ENCODE measurements at places on chromosomes 5 and 9. TPM values are rescaled to one million over a fixed set of nuclear protein-coding genes. Genes with fewer than 3 reads are reported as not detected.
A peak's percentile ranks its signal among the peaks of the same experiment; 100 is the strongest.

DNA sequence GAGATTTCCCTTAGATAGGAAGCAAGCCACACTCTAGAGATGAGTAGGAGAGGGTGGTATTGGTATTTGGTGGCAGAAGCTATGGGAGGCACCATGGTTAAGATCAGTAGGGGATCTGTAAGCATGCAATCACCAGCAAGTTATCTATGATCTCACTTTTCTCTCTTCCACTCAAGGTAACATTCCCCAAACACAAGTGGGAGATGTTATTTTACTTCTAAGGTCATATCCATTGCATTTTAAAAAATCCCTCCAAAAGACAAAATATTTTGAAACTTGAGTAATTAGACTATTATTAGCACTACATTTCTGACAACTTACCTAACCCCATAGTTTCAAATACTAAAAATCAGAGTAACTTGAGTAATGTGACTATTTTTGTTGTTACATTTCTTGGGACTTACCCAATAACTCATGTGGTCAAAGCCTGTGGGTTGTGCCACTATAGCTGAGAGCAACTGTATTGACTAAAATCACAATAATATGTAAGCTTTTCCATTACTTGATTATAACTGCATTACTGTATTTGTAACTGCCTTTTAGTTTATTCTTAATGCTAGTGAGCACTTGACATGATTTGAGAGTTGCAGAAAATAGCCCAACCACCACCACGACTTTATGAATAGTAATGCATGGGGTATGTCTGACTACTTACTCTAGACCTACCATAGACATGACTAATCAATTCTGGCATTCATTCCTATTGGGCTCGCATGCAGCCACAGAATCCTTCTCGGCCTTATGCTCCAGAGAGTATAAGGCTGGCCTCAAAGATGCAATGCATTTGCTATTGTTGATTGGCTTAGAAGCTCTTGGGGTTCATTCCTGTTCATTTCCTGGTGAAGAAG lies 264.7 kb downstream of the TRIM32 start:
- H3K27me3 ChIP-seq: no peaks in the 10 kb centered on the region
- H3K36me3 ChIP-seq: no peaks in the 10 kb centered on the region
- no peak overlapping the region for H3K27ac ChIP-seq
- H3K4me3 ChIP-seq: no peak overlapping the region
- no peaks in the 10 kb centered on the region for H3K4me1 ChIP-seq
- no peak for DNase-seq

DNA sequence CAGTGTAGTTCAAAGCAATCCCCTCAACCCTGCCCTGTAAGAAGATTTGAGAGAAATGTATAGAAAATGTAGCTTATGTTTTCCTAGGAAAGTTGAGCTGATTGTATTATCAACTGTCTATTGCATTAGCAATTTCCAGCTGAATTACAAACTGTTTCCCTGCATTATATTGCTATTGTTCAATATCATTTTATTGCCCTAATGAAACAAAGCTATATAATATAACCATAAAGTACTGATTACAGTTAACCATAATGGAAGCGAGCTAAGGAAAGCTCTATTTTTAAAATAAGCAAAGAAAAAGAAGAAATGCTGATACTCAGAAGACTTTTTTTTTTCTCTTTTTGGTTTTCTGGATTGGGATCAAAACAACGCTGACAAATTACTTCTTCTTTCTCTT lies 228.3 kb downstream of the EFNA5 start:
- H3K4me3 ChIP-seq: no peak overlapping the region
- peaks cover 1% of the 10 kb centered on the region for H3K27me3 ChIP-seq
- DNase-seq: no peak
- no peaks in the 10 kb centered on the region for H3K4me1 ChIP-seq
- no peaks in the 10 kb centered on the region for H3K36me3 ChIP-seq
- H3K27ac ChIP-seq: no peak overlapping the region

Gene F12
- not detected for total RNA-seq

DNA sequence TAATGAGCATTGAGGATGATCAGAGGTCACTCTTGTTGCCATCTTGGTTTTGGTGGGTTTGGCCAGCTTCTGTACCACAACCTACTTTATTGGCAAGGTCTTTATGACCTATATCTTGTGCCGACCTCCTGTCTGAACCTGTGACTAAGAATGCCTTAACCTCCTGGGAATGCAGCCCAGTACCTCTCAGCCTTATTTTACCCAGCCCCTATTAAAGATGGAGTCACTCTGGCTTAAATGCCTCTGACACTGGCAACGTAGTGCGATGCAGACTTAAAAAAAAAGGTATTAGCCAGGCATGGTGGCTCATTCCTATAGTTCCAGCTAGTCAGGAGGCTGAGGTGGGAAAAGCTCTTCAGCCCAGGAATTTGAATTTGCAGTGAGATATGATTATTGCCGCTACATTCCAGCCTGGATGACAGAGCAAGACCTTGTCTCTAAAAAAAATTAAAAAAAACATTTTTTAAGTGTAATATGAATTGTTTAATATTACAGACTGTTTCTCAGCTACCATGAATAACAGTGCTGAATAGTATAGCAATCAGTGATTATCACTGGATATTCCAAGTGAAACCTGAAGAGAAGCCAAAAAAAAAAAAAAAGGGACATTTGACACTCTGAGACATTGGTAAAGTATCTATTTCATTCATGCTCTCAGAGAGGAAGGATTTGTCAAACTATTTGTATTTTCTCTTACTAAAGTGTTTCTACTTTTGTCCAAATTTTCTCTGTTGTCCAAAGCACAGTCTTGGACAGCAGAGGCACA lies 18.3 kb upstream of the STOM start:
- H3K27ac ChIP-seq: no peak overlapping the region
- no peak for DNase-seq
- H3K4me3 ChIP-seq: no peak overlapping the region
- no peaks in the 10 kb centered on the region for H3K36me3 ChIP-seq
- no peaks in the 10 kb centered on the region for H3K27me3 ChIP-seq

- H3K4me1 ChIP-seq: peaks cover 13% of the 10 kb centered on the region
- H3K4me3 ChIP-seq: no peak overlapping the region
- no peaks in the 10 kb centered on the region for H3K27me3 ChIP-seq
- DNase-seq: no peak
- no peaks in the 10 kb centered on the region for H3K36me3 ChIP-seq
Measured at GRCh38 chr9:20697021-20697719, 13.1 kb downstream of the FOCAD start.

- H3K4me3 ChIP-seq: no peak overlapping the region
- H3K4me1 ChIP-seq: no peaks in the 10 kb centered on the region
- H3K36me3 ChIP-seq: peaks cover 2% of the 10 kb centered on the region
- no peak for DNase-seq
Measured at GRCh38 chr5:76245590-76245989, 157.5 kb upstream of the IQGAP2 start.

Gene CLIC3
- total RNA-seq: 13.5 TPM

Gene EHMT1
- total RNA-seq: 111 TPM

GRCh38 chr9:134987376-134987775 lies 69.7 kb upstream of the FCN1 start:
- no peaks in the 10 kb centered on the region for H3K4me1 ChIP-seq
- H3K4me3 ChIP-seq: no peak overlapping the region

DNA sequence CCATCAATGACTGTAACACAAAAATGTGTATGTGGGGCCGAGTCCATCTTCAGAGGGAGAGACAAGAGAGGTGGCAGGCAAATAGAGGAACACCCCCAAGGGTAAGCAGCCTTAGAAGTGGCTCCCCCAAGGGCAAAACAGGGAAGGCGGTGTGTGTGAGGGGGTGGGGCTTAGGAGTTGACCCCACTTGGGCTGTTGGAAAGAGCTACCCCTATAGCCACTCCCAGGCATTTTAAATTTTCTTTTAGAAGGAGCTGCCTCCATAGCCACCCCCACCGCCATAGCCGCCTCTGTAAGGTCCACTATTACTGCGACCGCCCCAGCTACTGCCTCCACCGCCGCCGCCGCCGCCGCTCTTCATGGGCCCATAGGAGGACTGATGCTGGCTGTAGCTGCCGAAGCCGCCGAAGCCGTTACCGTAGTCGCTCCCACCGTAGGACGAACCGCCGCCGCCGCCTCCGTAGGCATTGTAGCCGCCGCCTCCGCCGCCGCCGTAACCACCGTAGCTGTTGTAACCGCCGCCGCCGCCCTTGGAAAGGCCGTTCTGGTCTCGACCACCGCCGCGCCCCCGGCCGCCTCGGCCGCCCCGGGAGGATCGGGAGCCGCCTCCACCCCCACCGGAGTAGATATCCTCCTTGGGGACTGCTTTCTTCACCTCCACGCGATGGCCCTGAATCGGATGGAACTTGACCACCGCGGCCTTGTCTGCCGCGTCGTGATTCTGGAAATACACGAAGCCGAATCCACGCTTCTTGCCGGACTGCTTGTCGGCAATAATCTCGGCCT lies 1.1 kb downstream of the HNRNPA0 start:
- no peaks in the 10 kb centered on the region for H3K27me3 ChIP-seq
- H3K27ac ChIP-seq: peak overlapping the region; percentile 100
- peak overlapping the region; percentile 97 for H3K4me3 ChIP-seq
- peaks cover 39% of the 10 kb centered on the region for H3K4me1 ChIP-seq
- peak; percentile 39 for DNase-seq

- H3K4me1 ChIP-seq: peaks cover 7% of the 10 kb centered on the region
- no peaks in the 10 kb centered on the region for H3K36me3 ChIP-seq
- DNase-seq: no peak
- no peak overlapping the region for H3K4me3 ChIP-seq
- H3K27me3 ChIP-seq: no peaks in the 10 kb centered on the region
- no peak overlapping the region for H3K27ac ChIP-seq
Measured at GRCh38 chr5:132771503-132771998, 5.5 kb downstream of the SEPTIN8 start.
